ENCODE measurements at places on chromosomes 2 and 18.
A peak's percentile ranks its signal among the peaks of the same experiment; 100 is the strongest.

DNA sequence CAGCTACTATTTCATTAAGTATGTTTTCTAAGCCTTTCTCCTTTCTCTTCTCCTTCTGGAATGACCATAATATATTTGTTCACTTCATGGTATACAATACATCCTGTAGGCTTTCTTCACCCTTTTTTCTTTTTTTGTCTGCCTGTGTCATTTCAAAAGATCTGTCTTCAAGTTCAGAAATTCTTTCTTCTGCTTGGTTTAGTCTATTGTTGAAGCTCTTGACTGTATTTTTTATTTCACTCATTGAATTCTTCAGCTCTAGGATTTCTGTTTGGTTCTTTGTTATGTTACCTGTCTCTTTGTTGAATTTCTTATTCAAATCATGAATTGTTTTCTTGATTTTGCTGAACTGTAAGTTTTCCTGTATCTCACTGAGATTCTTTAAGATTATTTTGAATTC, 109.9 kb downstream of the TMEM131 start:
- DNase-seq = no peak
- H3K4me1 ChIP-seq = no peaks in the 10 kb centered on the region
- H3K27ac ChIP-seq = no peak overlapping the region
- H3K36me3 ChIP-seq = peaks cover 67% of the 10 kb centered on the region

DNA sequence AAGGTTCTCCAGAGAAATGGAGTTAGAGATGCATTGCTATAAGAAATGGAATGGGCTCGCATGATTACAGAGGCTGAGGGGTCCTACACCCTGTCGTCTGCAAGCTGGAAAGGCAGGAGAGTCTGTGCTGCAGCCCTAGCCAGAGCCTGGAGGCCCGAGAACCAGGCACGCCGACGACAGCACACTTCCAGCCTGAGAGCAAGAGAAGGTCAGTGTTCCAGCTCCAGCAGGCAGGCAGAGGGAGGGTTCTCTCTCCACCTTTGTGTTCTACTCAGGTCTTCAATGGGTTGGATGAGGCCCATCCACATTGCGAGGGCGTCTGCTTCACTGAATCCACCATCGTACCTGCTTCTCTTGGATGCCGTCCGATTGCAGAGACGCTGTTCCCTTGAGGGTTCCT, 177.6 kb upstream of the HDAC4 start:
- peaks cover 26% of the 10 kb centered on the region for H3K4me1 ChIP-seq
- no peak for DNase-seq
- H3K27me3 ChIP-seq = peaks cover 4% of the 10 kb centered on the region
- no peak overlapping the region for H3K4me3 ChIP-seq
- no peak overlapping the region for H3K27ac ChIP-seq

- H3K4me1 ChIP-seq = peaks cover 3% of the 10 kb centered on the region
- peak overlapping the region; percentile 59 for H3K27ac ChIP-seq
These were observed 5.0 kb upstream of the SERPINB2 start for GRCh38 chr18:63882333-63883141.

DNA sequence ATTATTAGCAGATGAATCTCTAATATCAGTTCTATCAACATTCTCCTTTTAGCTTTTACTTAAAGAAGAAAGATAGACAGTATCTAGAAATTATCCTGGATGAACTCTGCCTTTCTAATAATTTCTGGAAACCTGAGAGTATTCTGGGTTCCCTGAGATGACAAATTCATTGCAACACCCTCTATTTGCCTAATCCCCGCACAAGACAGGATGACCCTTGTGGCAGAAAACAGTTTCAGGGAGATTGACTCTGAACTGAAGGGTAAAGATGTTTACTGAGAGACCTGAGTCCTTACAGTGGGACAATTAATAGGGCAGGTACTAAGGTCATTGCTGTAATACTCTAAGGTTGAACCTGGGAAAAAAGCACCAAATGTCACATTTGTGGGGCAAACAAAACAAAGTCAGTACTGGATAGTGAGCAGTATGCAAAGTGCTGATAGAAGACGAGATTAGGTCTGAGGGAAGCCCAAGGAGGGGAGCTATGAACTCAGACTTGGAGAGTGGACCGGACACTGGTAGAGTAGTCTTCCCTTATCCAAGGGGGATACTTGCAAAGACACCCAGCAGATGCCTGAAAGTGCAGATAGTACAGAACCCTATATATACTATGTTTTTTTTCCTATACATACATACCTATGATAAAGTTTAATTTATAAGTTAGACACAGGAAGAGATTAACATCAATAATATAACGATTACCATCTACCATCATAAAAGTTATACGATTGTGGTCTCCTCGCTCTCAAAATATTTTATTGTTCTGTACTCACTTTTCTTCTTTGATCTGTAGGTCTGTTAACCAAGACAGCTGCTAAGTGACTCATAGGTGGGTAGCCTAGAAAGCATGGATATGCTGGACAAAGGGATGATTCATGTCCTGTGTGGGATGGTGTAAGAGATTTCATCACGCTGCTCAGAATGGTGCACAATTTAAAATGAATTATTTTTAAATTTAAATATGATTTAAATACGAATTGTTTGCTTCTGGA, 148.3 kb upstream of the KLHL14 start:
- H3K4me3 ChIP-seq = no peak overlapping the region
- peak overlapping the region; percentile 84 for H3K27ac ChIP-seq
- no peak for DNase-seq
- no peaks in the 10 kb centered on the region for H3K36me3 ChIP-seq
- no peaks in the 10 kb centered on the region for H3K27me3 ChIP-seq

DNA sequence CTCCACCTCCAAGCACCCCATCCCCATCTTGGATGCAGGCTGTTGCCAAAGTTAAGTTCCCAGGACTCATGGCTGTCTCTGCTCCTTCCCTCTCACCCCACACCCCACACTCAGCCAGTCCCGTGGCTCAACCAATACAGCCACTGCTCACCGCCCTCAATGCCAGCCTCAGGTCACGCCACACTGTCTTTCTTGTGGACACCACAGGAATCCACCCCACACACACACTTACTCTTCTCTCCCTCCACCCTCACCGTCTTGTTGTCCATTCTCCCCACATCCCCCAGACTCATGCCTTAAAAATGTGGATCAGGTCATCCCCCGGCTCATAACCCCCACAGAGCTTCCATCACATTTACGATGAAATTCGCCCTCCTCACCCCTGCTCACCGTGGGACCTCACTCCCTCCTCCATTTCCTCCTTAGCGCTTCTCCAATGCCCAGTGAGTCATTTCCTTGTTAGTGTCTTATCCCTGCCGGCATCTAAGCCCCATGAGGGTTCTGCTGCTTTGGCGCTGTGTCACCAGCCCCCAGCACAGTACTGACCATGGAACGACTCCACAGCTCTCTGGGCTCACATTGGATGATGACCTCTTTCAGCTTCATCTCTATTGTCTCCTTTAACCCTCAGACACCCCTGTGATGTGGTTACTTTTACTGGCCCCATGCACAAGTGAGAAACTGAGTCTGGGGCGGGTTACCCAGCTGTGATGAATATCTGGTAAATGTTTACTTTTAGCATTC, 13.8 kb downstream of the MLPH start:
- H3K27me3 ChIP-seq = peaks cover 24% of the 10 kb centered on the region
- no peak overlapping the region for H3K4me3 ChIP-seq
- peak overlapping the region; percentile 40 for H3K27ac ChIP-seq
- H3K4me1 ChIP-seq = peaks cover 39% of the 10 kb centered on the region

DNA sequence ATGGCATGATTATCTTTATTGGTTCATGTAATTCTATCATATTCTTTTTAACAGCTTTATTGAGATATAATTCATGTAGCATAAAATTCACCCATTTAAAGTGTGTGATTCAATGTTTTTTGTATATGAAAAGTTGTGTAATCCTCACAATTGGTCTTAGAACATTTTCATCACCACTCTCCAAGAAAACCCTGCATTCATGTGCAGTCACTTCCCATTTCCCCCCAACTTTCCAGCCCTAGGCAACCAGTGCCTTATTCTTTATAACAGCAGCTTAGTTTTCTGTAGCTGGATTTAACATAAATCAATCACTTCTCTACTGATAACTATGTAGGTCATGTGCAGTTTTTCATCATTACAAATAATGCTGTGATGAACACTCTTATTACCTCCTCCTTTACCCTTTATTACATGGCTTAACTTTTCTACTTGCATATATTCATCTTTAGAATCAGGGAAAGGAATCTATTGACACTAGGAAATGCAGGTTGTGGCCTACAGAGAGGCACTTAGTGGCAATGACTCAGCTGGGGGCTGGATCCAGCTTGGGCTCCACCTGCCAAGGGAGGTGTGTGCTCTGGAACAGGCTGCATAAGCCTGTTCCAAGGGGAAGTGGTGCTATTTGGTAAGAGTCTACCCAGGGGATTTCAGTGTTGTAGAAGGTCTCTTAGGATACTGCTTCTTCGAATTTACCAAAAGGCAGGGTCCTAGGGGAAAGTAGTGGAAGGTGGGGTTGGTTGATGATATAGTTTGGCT, 89.1 kb downstream of the ETAA1 start:
- H3K4me3 ChIP-seq = no peak overlapping the region
- DNase-seq = no peak
- no peaks in the 10 kb centered on the region for H3K27me3 ChIP-seq
- peaks cover 8% of the 10 kb centered on the region for H3K4me1 ChIP-seq
- no peak overlapping the region for H3K27ac ChIP-seq

- no peak overlapping the region for H3K27ac ChIP-seq
- H3K27me3 ChIP-seq = no peaks in the 10 kb centered on the region
- H3K4me1 ChIP-seq = no peaks in the 10 kb centered on the region
- peaks cover 7% of the 10 kb centered on the region for H3K36me3 ChIP-seq
- no peak for DNase-seq
- no peak overlapping the region for H3K4me3 ChIP-seq
These were observed 38.1 kb downstream of the TRAK2 start for GRCh38 chr2:201413143-201413542.

GRCh38 chr2:236714080-236714479, 144.5 kb downstream of the ACKR3 start:
- H3K27me3 ChIP-seq = peaks cover 23% of the 10 kb centered on the region
- no peak for DNase-seq
- peak overlapping the region; percentile 23 for H3K4me3 ChIP-seq
- no peaks in the 10 kb centered on the region for H3K36me3 ChIP-seq
- H3K27ac ChIP-seq = no peak overlapping the region

DNA sequence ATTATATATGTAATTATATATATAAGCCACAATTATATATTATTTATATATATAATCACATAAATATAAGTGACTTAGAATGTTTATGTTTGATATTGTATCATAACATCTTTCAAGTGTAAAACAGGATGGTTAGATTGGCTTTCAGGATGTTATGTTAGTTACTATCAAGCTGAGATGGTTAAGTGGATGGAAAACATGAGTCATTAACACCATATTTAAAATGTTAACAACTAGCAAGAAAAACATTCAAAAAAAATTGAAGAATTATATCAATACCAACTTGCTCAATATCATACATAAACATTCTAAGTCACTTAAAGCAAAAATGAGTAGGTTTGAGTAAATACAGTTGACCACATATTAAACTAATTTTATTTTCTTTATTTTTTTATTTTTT, 21.8 kb upstream of the RAB27B start:
- DNase-seq = no peak
- no peaks in the 10 kb centered on the region for H3K4me1 ChIP-seq
- H3K4me3 ChIP-seq = no peak overlapping the region
- H3K27ac ChIP-seq = no peak overlapping the region

DNA sequence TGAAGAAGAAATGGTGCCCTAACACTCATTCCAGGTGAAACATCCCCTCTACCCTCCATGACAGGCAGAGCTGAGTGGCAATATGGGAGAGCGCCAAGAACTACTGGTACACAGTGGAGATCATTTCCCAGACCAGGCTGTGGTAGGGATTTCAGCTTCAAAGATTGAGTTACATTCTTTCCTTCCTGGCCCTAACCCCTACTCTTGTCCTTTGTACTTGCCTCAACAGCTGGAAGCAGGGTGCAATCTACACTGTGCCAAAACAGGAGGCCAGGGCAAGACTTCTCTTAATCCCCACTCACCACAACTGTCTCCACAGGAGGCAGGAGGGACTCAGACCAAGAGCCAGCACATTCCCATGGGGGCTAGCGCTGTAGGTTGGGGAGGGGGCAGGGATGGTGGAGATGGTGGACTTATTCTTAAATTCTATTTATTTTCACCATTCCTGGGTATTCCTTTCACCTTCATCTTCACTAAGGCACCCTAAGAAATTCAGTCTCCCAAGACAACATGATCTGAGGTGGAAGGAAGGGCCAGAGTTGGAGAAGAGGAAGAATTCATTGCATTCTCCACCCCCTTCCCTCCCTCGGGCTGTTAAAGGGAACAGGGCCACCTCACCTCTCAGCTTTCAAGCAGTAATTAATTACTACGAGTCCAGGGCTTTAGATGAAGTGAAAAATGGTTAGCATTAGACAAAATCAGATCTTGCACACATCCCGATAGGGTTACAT, 65.9 kb downstream of the AAK1 start:
- DNase-seq = no peak
- H3K36me3 ChIP-seq = peaks cover 7% of the 10 kb centered on the region
- no peak overlapping the region for H3K4me3 ChIP-seq
- H3K27ac ChIP-seq = peak overlapping the region; percentile 90
- H3K4me1 ChIP-seq = peaks cover 53% of the 10 kb centered on the region
- no peaks in the 10 kb centered on the region for H3K27me3 ChIP-seq

DNA sequence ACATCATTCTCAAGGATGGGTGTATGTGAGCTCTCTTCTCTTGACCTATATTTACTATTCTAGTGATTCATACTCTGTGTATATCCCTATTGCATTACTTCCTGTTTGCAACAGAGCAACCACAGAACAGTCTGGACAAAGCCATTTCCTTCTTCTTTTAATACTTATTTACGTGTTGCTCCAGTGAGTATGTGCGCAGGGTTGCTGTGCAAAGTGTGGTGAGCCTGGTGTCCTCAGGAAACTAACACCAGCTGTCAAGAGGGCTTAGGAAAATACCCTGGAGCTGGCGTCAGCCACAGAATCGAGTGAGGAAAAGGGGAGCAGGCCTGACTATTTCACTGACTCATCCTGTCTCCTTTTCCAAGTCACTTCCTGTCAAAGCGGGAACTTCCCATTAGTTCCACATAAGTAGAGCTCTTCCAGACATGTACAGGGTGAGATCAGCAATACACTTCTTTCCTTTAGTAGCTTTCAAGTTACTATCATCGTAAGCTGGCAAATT, 214.1 kb upstream of the COPS8 start:
- H3K4me1 ChIP-seq = peaks cover 71% of the 10 kb centered on the region
- H3K27ac ChIP-seq = peak overlapping the region; percentile 90
- peaks cover 6% of the 10 kb centered on the region for H3K36me3 ChIP-seq
- peaks cover 18% of the 10 kb centered on the region for H3K27me3 ChIP-seq
- DNase-seq = no peak

- peaks cover 67% of the 10 kb centered on the region for H3K36me3 ChIP-seq
- no peak for DNase-seq
- H3K4me1 ChIP-seq = peaks cover 45% of the 10 kb centered on the region
- H3K4me3 ChIP-seq = peak overlapping the region; percentile 5
- H3K27me3 ChIP-seq = no peaks in the 10 kb centered on the region
- no peak overlapping the region for H3K27ac ChIP-seq
These were observed 4.3 kb downstream of the TGOLN2 start for GRCh38 chr2:85323351-85323987.

DNA sequence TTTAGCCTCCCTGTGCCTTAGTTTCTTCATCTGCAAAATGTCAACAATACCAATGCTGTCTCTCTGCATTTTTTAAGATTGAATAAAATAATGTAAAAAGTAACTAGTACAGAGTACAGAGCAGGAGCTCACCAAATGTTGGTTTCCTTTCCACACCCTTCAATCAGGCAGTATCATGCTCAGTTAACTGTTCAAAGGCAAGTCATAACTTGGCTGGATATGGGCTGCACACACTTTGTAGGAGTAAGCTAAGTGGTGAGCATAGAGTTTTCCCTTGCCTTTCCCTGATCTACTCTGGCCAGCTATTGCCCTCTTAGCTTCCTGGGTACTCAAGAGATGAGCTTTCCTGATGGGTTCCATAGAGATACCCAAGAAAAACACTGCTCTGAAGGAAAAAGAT, 77.9 kb downstream of the CYBRD1 start:
- H3K4me3 ChIP-seq = no peak overlapping the region
- H3K4me1 ChIP-seq = no peaks in the 10 kb centered on the region
- no peak for DNase-seq
